ENCODE measurements at places on chromosomes 2 and 18. TPM values are rescaled to one million over a fixed set of nuclear protein-coding genes. Genes with fewer than 3 reads are reported as not detected.

The HOXD4 gene
- total RNA-seq = 0.56 TPM

The GATA6 gene
- 1.6 TPM for total RNA-seq

The PLGLB2 gene
- total RNA-seq = not detected

The GPC1 gene
- 214 TPM for total RNA-seq

The CFAP65 gene
- total RNA-seq = 0.11 TPM

The SLC9A4 gene
- not detected for total RNA-seq
